Brain pericyte (primary cell): ENCODE measurements at places on chromosomes 5 and 9.

- DNase-seq = no peak
Observed at GRCh38 chr5:155504606-155505005, 491.1 kb downstream of the KIF4B start.

DNA sequence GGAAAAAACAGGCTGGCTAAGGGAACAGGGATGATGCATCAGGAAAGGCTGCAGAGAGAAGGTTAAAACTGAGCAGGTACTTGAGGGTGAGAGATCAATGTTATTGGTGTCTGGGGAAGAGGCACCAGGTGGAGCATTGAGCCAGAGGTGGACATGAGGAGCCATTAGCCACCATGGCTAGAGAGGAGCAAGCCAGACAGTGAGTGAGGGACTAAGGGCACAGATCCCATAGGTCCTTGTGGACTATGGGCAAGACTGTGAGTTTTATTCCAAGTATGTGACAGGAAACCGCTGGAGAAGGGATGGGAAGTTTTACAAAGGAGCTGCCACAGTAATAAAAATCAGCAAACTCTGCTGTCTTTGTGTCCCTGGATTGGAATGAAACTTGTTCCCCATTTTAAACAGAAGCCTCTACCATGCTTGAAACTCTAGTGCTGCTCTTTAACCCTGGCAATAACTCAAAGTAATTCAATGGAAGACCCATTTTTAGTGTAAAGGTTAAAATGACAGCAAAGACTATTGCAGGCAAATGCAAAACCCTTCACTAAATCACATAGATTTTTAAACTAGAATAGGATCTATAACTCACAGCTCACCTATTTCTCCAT lies 349.8 kb downstream of the ENC1 start:
- no peak for DNase-seq

DNA sequence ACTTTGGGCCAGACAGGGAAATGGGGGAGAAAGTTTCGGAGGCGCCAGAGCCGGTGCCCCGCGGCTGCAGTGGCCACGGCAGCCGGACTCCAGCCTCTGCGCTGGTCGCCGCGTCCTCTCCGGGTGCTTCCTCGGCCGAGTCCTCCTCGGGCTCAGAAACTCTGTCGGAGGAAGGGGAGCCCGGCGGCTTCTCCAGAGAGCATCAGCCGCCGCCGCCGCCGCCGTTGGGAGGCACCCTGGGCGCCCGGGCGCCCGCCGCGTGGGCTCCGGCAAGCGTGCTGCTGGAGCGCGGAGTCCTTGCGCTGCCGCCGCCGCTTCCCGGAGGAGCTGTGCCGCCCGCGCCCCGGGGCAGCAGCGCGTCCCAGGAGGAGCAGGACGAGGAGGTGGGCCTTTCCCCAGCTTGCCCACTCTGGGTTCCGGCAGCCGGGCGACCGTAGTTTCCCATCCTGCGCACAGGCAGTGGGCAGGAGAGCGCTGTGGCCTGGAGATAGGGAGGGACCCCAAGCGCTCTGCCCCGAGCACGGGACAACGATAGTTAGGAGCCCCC lies 516 bp downstream of the MAST4 start:
- no peak for DNase-seq

- DNase-seq = no peak
Observed at GRCh38 chr5:91288118-91288916, 94.8 kb downstream of the ARRDC3 start.

- peak; percentile 43 for DNase-seq
Observed at GRCh38 chr5:38595132-38595745, 38.8 kb upstream of the LIFR start.

DNA sequence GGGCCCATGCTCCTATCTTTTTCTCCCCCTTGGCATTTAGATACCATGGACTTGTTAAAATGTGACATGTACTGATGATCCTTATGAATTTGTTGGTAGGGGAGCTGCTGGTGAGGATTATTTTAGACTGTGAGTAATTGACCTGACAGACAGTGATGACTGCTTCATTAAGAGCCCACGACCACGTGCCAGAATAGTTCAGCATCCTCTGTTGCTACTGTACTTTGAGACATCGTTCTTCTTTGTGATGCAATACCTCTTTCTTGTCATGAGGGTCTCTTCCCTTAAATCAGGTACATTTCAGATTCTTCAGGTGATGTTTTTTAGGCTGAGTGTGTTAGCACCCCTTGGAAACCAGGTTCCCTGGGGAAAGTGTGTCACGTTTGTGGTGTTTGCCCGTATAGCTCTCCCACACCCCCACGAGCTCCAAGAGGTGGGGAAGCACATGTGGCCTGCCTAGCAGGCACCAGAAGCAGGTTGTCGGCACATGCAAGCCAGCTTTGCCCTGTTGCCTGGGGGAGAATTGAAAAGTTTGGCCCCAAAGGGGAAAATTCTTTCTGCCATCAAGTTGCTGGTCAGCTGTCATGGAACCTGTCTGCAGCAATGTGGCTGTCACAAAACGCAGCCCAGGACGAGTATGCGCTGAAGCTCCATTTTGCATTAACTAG lies 25.1 kb downstream of the QRFP start:
- no peak for DNase-seq

DNA sequence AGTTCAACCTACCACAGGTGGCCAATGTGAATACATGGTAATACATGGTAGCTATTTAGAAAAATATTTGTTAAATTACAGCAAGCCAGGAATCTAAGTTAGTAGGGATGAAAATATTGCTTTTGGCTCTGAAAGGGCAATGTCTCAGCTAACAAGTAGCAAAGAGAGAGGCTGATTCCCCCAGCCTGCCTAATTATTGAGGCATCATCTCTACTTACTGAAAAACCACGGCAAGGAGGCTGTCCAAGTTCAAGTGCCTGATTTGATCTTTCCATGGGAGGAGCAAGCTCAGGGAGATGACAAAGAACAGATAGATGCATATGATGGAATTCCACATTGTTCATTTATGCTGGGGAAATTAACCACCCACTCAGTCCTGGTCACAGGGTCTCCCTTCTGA lies 28.7 kb upstream of the UBTD2 start:
- no peak for DNase-seq

GRCh38 chr5:1118738-1119137 lies 6.9 kb upstream of the SLC12A7 start:
- DNase-seq = no peak

- DNase-seq = no peak
Observed at GRCh38 chr9:113566016-113566711, 102.6 kb downstream of the RGS3 start.

- no peak for DNase-seq
Observed at GRCh38 chr9:134419684-134420076, 93.4 kb downstream of the RXRA start.

- DNase-seq = no peak
Observed at GRCh38 chr5:142176255-142176654, 67.7 kb downstream of the NDFIP1 start.
